Activated gamma-delta T cell treated with Interleukin-2 at 50 U/mL for 16 hours (primary cell): ENCODE measurements at places on chromosomes 3 and 15.

DNA sequence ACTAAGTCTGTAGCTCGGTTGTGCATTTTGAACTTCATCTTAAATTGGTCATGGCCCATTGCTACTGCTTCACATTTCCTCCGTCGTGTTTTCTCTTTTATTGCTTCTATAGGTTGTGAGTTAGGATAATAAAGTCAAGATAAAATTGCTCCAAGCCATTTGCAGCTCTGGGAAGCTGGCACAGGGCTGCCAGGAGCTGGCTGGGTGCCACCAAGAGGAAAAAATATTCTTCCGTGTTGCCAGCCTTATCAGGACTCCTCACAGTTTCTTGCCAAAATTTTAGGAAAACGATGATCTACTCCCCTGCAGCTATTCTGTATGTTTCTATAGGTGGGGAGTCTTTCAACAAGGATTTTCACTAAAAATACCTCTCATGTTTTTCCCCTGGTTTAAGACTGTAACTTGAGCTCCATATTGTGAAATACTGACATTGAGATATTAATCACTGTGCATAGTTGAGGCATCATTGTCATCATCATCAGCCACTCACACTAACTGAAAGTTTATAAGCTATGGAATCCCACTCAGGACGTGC lies 55.4 kb upstream of the PIAS1 start:
- DNase-seq = no peak

- DNase-seq = no peak
Measured at GRCh38 chr3:196115678-196116083, 33.8 kb upstream of the TFRC start.

- DNase-seq = no peak
Measured at GRCh38 chr3:24640330-24640877, 145.8 kb upstream of the THRB start.

DNA sequence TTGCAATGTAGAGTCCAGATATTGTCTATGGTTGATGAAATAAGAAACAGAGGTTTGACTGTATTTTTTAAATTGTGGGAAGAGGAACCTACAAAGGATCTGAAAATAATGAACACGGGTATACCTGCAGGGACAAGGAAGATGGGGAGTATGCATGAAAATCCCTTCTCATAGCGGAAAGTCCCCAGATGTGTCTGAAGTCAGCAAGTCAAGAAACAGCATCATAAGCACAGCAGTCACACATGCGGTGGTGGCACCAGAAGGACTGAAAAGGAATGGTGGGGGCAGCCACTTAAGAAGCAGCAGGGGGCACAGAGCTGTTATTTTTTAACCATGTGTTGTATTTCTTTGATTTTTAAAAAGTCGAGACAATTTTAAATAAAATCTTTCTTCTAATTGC lies 4.7 kb downstream of the MRPS11 start:
- no peak for DNase-seq

DNA sequence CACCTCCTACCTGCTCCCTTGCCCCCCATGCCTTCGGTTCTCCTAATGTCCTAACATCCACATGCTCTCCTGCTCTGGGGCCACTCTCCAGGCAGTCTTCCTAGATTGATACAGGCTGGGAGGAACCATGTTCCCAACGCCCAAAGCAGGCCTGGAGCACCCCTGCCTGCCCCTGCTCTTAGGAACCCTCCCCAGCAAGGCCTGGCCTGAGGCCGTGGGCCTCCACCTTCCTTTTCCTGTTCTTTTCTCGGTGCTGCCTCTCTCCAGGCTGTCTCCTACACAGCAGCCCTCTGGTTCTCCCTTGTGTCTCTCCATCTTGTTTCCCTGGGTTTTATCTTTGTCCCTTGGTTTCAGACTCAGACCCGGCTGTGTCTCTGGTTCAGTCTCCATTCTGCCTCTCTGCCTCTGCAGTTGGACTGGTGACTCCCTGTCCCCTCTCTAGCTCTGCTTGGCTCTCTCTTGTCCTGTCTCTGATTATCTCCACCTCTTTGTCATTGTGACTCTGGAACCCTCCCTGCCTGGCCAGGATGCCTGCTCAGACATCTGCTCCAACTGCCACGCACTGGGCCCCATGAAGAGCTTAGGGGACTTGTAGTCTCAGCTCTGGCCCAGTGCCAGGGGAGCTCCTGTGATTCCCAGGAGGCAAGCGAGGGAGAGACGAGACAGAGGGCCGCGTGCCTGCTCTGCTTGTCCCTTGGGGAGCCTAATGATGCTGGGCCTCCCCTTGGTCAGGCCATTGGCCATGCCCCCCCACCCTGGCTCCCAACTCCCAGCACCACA lies 26.0 kb upstream of the RPL29 start:
- no peak for DNase-seq

DNA sequence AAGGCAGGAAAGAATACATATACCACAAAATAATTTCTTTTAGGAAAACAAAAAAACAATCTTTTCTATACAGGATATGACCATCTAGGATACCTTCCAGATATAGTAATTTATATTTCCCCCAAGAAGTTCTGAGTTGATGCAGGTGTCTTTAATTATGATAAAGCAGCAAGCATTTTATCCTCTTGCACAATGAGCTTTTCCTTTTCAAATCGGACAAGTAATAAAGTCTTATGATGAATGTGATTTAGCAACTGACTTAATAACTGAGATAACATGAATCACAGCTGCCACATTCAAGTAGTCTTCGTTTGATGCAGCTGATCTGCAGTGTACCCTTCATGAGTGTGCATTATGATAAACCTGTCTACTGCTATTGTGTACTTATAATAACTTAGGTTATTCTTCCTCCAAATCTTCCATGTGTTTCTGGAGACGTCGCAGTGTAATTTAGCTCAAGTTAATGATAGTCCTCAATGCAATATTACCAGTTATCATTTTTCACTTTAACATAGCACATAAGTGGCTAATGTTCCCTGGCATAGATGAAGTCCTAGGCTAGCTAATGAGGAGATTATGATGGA lies 260.3 kb upstream of the MRPL3 start:
- DNase-seq = no peak

GRCh38 chr3:9769426-9770275 lies at the start of gene CAMK1:
CAMK1 (minus strand) TSS chr3:9769947; CDS start chr3:9767749, 2,198 bp downstream.
- DNase-seq = peak; percentile 36

GRCh38 chr3:30155755-30156154 lies 450.6 kb upstream of the TGFBR2 start:
- no peak for DNase-seq

DNA sequence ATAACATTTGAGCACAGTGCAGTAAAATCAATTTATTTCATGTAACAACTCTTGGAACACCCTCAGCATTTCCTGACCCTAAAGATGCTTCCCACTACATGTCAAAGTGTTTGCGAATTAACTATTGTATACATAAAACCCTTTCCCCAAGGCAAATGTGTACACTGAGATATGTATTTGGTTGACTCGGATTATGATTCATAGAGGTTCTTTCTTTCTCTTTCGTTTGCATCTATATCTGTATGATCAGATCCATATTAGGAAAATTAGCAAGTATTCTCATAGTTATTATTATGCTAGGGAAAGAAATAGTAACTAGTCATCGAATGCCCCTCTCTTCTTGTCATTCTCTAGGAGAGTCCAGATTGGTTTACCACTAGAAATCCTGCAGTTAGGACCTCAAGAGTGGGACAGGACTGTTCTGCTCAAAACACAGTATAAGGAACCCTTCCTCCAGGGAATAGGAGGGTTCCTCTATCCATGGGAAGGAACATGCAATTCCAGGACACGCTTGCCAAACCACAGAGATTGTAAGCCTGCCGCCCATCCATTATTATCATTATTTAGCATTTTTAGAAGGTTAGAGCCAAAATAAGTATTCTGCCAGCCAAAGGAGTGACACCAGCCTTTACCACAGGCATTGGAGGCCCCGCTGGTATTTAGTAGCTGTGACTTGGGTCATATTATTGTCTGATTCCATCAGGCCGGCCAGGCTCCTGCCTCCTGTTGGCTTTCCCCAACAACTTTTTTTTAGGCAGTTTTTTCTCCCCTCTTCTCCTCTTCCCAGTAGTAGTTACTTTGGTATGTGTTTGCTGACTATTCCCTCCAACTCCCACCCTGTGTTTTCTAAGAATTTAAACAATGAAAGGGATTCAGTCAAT lies 100.7 kb downstream of the GALK2 start:
- no peak for DNase-seq

DNA sequence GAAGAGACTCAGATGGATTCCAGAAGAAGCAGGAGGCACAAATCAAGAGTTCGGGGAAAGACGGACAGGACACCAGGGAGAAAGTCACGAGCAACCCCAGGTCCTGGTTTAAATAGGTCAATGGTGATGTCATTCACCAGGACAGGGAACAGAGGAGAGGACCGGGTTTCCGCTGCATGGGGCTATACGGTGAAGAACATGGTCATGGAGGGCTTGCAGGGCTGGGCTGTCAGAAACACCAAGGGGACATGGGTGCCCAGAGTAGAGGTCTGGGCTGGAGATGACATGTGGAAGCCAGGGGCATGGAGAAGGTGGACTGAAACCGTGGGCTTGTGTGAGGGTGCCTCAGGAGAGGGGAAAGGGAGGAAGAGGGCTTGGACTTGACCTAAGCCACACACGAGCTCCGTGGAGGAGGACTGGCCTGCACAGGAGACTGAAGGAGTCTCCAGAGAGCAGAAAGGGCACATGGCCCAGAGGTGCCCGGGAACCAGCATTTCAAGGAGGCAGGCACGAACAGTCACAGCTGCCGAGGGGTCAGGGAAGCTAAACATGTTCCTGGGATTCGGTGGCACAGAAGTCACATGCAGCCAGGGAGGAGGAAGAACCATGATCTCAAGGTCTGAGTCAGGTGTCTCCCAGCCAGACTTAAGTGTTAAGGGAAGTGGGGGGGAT lies 54.2 kb upstream of the RPL32 start:
- DNase-seq = no peak

GRCh38 chr3:42552830-42553229 lies 28.9 kb downstream of the SEC22C start:
- no peak for DNase-seq

GRCh38 chr3:19559724-19560442 lies 374.1 kb downstream of the EFHB start:
- DNase-seq = no peak

DNA sequence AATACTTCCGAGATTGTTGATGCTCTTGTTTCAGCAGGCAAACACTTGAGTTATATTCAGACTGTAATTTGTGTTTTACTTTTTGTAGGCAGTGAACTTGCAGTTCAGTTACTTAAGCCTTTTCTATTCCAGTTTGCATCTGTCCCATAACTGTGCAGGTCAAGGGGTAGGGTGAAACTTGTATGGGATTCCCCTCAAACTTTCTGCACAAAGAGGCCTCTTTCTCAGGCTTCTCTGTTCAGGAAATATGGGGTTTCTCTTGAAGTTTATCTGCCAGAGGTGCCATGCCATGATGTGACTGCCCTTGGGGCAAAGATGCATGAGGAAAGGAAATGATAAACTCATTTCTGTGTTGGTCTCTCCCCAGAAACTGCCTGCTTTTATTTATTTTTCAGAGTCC lies 66.7 kb downstream of the SLC24A1 start:
- no peak for DNase-seq

DNA sequence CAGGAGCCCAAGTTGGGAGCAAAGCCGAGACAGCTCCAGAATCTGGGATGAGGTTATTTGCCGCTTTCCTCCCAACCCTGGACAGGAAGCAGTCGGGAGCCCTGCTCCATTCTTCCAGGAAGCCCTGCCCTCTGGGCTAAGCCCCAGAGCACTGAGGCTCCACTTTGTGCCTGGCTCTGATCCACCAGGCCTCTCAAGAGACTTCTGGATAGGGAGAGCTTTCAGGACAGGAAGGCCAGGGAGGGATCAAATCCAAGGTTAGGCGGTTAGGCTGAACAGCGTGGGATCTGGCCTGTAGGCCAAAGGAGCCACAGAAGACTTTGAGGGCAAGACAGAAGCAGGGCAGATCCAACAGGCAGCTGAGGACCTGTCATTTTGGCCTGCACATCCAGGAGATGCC lies 835 bp downstream of the STOML1 start:
- DNase-seq = no peak

DNA sequence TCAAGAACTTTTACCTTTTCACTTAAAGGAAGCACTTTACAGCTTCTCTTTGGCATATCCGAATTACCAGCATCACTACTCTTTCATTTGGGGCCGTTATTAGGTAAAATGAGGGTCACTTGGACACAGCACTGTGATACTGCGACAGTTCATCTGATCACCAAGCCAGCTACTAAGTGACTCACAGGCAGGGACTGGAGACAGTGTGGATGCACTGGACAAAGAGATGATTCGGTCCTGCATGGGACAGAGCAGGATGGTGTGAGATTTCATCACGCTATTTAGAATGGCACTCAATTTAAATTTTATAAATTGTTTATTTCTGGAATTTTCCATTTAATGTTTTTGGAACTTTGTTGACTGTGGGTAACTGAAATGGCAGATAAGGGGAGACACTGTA lies 166.9 kb upstream of the IL12A start:
- no peak for DNase-seq

DNA sequence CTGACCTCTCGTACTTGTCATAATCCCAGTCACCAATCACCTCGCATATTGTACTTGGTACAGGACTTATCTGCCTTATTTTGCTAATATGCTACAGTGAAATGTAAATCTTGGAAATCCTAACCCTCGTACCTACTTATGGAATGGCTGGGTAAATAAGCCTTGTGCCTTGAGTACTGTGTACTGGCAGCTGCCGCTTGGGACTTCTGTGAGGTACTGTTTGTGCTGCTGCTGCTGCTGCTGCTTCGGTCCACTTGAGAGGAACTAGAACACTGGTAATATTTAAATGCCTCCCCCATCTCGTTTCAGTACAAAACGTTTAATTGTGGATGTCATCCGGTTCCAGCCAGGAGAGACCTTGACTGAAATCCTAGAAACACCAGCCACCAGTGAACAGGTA lies 42.5 kb upstream of the CRTC3 start:
- no peak for DNase-seq

DNA sequence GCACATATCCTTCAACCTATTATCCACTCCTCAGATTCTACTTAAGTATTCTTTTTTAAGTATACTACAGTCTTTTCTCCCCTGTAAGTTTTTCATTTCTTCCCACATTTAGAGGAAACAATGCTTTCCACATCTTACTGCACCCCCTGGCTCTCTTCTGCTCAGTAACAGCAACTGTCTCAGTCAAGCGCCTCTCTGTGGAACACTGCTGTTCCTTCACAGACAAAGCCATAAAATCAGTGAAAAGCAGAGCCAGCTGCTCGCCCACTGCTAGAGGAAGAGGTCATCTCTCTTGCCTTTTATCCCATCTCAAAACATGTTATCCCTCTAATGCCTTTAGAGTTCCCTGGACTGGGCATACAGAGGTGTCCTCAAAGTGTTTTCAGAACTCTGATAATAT lies 24.8 kb downstream of the SERP1 start:
- no peak for DNase-seq

DNA sequence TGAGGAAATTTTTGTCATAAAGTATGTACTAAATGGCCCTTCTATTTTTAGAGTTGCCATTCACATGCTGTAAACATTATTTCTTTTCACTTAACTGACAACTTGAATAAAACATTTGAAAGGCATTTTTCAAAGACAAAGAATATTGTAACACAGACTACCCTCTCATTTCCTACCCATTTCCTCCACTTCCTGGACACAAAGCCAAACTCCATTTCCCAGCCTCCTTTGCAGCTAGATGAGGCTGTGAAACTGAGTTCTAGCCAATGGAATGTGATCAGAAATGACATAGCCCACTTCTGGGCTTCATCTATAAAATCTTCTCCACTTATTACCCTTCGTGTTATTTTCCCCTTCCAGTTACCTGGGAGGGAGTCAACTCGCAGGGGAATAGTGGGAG lies 288.9 kb upstream of the DPH6 start:
- DNase-seq = no peak
